ENCODE measurements at places on chromosomes 5 and 9. TPM values are rescaled to one million over a fixed set of nuclear protein-coding genes. Genes with fewer than 3 reads are reported as not detected.

GRCh38 chr9:134065612-134066419 lies 2.0 kb downstream of the BRD3 start:
- DNase-seq = peak; percentile 67

The KLF4 gene
- 10.1 TPM for polyA plus RNA-seq

The MEGF10 gene
- not detected for polyA plus RNA-seq

The WWC1 gene
- polyA plus RNA-seq = 14.0 TPM

DNA sequence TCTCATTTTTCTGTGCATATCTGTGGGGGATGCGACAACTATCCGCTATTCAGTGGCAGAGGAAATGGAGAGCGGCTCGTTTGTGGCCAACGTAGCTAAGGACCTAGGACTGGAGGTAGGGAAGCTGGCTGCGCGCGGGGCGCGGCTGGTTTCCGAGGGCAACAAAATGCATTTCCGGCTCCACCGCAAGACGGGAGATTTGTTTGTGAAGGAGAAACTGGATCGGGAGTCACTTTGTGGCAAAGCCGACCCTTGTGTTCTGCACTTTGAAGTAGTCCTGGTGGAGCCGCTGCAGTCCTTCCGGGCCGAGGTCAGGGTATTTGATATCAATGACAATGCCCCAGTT lies 320 bp downstream of the PCDHB1 start:
- no peak for DNase-seq

- DNase-seq = no peak
These were observed 260.3 kb downstream of the NDUFS4 start for GRCh38 chr5:53820802-53821171.

DNA sequence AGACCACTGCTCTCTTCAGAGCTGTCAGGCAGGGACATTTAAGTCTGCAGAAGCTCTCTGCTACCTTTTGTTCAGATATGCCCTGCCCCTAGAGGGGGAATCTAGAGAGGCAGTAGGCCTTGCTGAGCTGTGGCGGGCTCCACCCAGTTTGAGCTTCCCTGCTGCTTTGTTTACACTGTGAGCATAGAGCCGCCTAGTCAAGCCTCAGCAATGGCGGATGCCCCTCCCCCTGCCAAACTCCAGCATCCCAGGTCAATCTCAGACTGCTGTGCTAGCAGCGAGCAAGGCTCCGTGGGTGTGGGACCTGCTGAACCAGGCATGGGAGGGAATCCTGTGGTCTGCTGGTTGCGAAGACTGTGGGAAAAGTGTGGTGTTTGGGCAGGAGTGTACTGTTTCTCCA lies 59.9 kb downstream of the CAVIN4 start:
- DNase-seq = no peak

GRCh38 chr9:122463828-122464632 lies 13.7 kb downstream of the OR1J1 start:
- DNase-seq = peak; percentile 37

DNA sequence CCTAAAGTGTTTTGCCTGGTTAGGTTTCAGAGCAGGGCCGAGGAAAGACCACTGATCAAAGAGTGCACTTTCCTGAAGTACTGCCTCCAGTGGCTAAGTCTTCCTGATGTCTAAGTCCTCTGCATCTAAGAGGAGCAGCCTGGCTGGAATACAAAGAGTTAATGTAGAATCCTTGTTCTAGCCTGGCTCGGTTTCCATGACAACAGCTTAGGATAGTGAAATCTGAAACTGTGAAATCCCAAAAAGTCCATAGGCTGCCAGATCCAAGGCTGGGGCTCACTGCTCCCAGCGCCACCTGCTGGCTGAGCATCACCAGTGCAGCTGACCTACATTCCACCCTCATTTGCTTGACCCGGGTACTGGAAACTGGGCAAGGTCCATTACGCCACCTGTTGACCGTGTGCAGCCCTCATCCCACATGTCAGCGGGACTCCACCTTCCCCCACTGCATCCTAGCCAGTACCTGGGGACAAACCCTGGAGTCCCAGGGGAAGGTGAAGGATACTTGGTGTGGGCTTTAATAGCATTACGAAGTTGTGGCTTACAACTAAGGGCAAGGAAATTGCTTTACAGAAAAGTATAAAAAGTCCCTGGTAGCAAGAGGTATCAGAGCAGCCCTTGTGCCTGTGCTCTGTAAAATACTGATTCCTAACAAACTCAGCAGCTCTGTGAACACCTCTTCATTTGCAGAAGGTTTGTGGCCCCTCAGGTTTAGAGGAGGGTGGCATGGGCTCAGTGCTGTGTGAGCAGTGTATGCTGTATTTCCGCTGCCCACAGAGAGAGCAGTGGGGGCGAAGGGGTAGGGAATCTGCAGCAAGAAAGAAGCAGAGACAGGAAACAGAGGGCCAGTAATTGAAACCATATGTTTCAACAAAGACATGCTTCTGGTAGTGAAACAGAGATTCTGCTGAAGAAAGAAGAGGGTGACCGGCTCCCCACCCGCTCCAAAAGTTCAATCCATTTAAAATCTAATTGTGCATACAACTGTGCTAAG lies 36.0 kb downstream of the PCDHGC5 start:
- peak; percentile 90 for DNase-seq

DNA sequence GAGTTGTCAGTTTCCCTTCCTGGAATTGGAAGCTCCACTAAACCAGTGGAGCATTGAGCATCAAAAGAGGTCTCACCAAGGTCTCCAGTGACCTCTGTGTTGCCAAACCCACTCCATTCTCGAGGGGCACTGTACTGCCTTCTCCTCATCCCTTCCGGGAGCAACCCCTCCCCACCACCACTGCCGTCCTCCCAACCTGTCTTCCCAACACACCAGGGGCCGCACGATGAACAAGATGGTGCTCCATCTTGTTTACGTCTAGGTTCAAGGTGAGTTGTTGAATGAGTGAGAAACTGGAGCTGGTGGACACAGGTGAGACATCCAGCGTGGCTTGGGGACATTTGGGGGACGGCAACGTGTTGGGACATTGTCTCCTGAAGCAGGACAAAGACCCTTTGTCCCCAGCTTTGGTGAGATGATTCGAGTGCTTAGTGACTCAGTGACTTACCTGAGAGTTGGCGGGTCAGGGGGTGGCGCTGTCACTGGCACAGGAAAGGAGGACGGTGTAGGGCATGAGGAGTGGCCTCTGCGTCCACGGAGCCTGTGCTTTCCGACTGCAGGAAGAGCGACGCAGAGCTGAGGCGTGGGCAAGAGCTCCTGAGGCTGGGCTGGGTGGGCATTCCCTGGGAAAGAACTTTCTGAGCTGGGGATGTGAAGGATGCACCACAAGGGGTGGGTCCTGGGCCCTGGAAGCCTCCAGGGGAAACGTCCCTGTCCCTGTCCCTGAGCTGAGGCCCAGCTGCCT lies 44.8 kb upstream of the RNU6ATAC start:
- no peak for DNase-seq

The LEAP2 gene
- 0.41 TPM for polyA plus RNA-seq

The LRRC19 gene
- not detected for polyA plus RNA-seq

DNA sequence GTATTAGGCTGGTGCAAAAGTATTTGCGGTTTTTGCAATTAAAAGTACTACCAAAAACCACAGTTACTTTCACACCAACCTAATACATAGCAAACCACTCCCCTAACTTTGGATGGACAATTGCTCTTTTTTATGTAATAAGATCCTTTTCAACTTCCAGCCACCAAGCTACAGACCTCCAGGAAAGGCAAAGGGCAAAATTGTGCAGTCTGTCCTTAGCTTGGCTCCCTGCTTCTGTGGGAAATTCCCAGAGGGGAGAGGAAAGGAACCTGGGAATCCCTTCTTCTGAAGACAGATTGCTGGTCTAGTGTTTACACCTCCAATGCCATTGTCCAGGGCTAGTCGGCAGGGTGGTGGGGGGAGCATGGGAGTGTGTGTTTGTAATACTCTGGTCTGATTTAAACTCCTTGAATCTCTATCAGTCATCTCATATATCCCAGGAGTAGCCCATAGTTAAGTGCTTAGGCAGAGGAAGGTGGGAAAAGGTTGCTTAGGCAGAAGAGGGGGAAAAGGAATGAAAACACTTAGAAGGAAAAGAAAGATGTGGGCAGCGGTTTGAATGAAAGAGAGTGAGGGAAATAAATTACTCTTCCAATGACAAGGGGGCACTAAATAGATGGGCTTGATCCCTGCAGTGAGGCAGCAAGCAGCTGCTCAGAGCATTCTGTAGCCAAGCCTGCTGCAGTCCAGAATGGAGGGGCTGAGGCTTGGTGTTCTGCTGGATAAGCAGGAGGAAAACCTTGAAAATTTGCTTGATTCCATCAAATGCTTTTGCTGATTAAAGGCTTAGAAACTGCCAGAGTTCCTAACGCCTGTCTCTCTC lies 86.9 kb upstream of the MAP1B start:
- no peak for DNase-seq

GRCh38 chr9:69885474-69885929 lies 64.9 kb downstream of the CFAP95 start:
- peak; percentile 89 for DNase-seq

The ZBTB34 gene
- 3.4 TPM for polyA plus RNA-seq

Measured in mammary epithelial cell (primary cell).